ENCODE measurements at places on chromosomes 5 and 9.

- DNase-seq, result no peak
Measured at GRCh38 chr5:174221436-174221835, 175.9 kb downstream of the NSG2 start.

- DNase-seq, result no peak
Measured at GRCh38 chr5:138873466-138874221, 1.5 kb downstream of the LRRTM2 start.

DNA sequence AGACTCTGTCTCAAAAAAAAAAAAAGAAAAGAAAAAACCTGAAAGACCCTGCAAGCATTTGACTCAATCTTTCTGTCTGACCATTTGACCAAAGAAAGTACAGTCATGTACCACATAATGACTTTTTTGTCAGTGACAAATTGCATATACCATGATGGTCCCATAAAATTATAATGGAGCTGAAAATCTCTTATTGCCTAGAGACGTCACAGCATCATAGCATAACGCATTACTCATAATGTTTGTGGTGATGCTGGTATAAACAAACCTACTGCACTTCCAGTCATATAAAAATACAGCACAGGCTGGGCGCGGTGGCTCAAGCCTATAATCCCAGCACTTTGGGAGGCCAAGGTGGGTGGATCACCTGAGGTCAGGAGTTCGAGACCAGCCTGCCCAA is 10.5 kb downstream of the ECM2 start:
- DNase-seq, result no peak

DNA sequence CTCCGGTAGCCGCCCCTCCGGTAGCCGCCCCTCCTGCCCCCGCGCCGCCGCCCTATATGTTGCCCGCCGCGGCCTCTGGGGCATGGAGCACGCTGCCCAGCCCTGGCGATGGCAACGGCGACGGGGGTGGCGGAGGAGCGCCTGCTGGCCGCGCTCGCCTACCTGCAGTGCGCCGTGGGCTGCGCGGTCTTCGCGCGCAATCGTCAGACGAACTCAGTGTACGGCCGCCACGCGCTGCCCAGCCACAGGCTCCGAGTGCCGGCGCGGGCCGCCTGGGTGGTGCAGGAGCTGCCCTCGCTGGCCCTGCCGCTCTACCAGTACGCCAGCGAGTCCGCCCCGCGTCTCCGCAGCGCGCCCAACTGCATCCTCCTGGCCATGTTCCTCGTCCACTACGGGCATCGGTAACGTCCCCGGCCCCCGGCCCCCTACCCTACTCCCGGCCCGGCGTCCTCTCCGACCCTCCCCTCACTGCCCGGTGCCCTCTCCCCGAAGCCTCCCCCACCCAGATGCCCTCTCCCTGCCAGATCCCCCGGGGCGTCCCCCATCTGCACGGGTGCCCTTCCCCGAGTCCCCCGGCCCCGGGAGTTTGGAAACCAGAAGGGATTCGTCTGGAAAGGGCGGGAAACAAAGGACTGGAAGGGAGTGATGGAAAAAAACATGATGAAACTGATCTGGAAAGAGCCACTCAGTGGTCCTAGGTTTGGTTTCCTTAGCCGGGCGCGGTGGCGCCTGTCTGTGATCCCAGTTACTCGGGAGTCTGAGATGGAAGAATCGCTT is 417 bp downstream of the SRD5A1 start:
- no peak for DNase-seq

GRCh38 chr9:4548811-4549725 is 58.8 kb downstream of the SLC1A1 start:
- no peak for DNase-seq

- no peak for DNase-seq
Measured at GRCh38 chr5:132026516-132027008, 15.1 kb upstream of the ACSL6 start.

GRCh38 chr9:21558615-21559401 is 76.7 kb upstream of the IFNE start:
- DNase-seq, result peak; percentile 17

- no peak for DNase-seq
Measured at GRCh38 chr5:73483676-73484075, 14.6 kb upstream of the BTF3 start.

GRCh38 chr9:27703216-27703980 is 130.1 kb upstream of the C9orf72 start:
- no peak for DNase-seq

- DNase-seq, result no peak
Measured at GRCh38 chr5:18314192-18314778, 680.0 kb downstream of the TAF11L14 start.

DNA sequence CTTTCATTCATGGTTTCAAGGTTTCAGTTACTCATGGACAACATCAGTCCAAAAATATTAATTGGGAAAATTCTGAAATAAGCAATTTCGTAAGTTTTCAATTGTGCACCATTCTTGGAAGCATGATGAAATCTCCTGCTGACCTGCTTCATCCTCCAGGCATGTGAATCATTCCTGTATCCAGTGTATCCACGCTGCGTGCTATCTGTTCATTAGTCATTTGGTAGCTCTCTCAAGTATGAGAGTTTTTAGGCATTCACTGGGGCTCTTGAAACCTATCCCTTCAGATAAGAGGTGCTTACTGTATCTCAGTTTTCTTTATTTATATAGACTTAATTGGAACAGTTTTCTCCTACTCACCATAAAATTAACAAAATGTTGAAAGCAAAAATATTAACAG is 293.0 kb downstream of the CDH12 start:
- no peak for DNase-seq

GRCh38 chr5:145846081-145846480 is 10.9 kb upstream of the PRELID2 start:
- no peak for DNase-seq

GRCh38 chr9:35856882-35857281 is 13.3 kb downstream of the OR13J1 start:
- DNase-seq, result no peak

DNA sequence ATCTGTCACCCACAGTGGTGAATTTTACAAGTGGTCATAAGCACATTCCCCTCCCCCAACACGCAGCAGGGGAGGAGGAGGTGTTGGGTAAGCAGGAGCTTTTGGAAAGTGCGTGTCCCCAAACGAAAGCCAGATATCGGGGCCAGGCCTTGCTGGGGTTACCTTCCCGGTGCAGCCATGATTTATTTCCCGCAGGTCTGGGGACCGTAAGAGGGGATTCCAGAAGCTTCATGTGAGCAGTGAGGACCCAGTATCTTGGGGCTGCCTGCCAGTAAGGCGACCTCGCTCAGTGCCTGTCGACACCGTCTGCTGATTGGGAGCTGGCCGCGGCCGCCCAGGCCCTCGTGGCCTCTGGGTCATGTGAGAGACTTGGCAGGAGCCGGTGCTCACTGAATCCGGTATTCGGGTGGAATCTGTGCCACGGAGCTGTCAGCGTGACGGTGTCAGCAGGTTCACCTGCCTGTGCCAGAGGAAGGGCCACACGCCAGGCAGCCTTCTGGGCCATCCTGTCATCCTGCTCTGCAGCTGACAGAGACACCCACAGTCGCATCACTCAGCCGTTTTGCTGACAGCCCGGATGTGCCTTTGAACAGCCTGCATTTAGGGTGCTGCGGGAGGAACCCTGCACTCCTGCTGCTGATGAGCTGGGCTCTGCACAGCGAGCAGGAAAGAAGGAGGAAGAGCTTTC is 37.3 kb downstream of the SEC61B start:
- DNase-seq, result peak; percentile 38

- no peak for DNase-seq
Measured at GRCh38 chr9:33177639-33178038, 10.5 kb upstream of the B4GALT1 start.

GRCh38 chr9:110213413-110214044 is 5.6 kb upstream of the C9orf152 start:
- DNase-seq, result no peak

- DNase-seq, result no peak
Measured at GRCh38 chr5:98961665-98962344, 33.0 kb upstream of the CHD1 start.

GRCh38 chr9:13688223-13688989 is 408.9 kb upstream of the MPDZ start:
- no peak for DNase-seq

DNA sequence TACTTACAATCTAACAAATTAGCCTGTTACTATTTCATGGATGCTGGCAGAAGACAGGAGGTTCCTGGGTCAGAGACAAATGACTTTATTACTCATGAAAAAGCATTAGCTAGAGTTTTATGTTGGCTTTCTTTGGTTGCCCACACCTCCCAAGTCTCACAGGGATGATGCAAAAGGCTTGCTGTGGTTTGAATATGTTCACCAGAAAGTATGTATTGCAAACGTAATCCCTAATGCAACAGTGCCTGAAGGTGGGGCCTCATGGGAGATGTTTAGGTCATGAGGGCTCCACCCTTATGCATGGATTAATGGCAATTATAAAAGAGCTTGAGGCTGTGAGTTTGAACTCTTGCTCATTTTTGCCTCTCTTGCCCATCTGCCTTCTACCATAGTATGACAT is 28.5 kb downstream of the DPYSL3 start:
- no peak for DNase-seq

- DNase-seq, result no peak
Measured at GRCh38 chr9:84366683-84367082, 26.1 kb upstream of the SLC28A3 start.

DNA sequence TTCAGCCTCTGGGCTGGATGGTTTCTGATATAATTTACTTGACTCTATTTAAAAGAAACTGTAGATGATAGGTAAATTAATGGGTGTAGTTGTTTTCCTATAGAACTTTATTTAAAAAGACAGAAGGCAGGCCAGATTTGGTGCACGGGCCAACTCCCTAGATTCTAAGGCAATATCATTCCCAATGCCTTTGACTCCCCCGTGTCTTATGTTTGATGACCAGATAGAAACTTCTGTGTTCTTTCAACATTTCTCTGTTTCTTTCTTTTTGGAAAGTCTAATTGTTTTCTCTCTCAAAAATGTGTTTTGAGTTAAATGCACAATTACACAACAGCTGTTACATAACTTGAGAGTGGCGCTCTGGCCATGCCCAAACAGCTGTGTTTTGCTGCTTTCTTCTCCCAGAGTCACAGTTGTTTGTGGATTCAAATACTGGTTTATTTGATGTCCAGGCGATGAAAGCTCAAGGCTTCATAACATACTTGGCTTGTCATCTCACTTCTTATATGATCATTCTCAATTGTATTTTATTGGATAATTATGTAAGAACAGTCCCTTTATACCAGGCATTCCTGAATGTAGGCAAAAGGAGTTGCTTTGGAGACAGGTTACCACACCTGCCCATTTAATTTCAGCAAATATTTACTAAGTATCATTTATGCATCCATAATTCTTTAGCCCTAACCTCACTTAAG is 1.7 kb upstream of the ALDH1A1 start:
- no peak for DNase-seq

DNA sequence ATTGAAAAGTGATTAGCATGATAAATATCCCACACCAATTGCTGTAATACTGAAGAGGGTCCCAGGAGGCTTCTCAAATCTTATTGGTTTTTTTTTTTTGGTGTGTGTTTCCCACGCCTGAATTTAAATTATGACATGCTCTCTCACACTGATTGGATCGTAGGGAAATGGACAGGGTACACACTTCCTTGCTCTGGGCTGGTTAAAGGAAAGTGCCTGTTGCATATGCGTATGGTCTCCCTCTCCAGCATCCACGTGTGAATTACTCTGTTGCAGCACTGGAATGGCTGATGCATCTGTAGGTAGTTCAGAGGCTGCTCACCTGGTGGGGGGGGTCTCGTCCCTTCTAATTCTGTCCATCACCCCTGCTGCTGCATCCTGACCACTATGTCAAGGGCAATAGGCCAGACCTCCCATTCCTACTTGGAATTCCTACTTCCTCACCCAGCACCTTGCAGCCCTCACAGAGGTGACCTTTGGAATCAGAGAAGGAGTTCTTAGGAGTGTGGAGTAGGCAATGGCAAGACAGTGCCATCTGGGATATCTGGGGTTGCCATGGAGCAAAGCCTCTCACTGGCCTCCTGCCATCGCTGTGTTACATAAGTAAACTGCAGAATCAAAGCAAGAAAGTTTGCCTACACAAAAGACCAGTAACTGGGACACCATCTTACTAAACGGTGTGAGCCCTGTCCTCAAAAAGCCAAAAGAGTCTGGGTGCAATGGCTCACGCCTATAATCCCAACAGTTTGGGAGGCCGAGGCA is 71.4 kb upstream of the FBXW11 start:
- DNase-seq, result no peak

DNA sequence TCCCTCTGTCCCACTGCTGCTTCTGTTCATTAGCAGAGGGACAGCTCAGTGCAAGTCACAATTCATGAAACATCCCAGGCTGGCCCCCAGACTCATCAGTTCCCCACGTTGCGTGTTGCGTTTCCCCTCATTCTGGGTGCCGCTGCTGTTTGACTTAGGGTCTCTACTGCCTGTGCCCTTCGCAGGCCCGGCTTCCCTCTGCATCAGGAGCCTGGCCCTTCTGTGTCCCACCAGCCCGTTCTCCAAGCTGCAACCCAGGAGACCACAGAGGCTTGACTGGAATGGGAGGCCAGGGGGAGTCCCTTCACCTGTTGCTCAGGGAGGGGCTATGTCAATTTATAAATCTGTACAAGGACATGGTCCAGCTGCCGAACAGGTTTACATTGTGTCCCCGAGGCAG is 53.9 kb upstream of the SUSD3 start:
- DNase-seq, result no peak

GRCh38 chr5:150186137-150186536 is 3.7 kb upstream of the SLC6A7 start:
- DNase-seq, result no peak

- no peak for DNase-seq
Measured at GRCh38 chr9:31556667-31557463, 827.6 kb upstream of the ACO1 start.

DNA sequence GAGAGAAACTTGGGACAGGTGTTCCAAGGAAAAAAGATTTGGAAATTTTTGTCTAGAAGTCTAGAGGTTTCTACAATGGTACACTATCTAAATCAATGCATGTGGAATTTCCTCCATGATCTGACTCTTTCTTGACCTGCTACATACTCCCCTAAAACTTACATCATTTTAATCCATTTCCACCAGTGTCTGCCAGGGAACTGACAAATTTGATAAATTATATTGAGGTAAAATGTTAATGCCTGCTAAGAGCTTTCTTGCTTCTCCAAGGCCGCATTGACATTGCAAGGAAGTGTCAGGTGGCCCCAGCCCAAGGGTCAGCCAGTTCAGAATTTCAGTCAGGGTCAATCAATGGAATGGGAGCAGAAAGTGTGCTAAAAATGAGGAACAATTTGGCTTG is 163.4 kb upstream of the FBXL17 start:
- no peak for DNase-seq

DNA sequence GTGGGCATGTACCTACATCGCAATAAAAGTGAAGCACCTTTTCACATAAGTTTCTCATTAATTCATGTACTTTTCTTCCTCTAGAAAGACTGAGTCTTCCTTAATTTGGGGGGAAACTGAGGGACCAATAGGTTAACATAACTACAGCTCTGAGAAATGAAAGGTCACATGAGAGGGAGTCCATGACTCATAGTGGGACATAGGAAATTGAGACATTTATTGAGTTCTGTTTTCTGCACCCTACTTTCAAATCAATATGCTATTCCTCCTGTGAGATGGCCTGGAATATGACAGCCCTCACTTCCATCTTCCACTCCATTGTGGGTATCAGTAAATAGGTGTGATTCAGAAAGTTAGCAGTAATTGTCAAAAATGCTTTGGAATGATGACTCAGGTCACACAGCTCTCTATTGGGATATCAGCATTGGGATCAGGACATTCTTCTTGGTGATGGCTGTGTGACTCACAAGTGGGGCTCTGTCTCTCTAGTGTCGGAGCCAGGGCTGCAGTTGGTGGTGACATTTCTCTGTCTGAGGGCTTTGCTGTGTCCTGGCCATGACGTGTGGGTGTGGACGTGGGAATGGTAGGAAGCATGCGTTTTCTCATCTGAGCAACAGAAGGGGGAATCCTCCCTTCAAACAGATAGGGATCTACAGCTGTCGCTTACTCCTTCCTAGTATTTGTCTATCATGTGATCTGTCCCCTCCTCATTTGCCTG is 125.0 kb downstream of the TRIO start:
- DNase-seq, result no peak

Measured in stimulated activated CD4-positive, alpha-beta T cell treated with anti-CD3 and anti-CD28 coated beads, Interleukin-4, amount 100 ng/mL, for 1 hour (primary cell).